ENCODE measurements at places on chromosomes 6 and 20.
A peak's percentile ranks its signal among the peaks of the same experiment; 100 is the strongest.

- DNase-seq = no peak
Measured at GRCh38 chr6:109087661-109088264, 6.9 kb downstream of the SESN1 start.

GRCh38 chr20:35823147-35823546, 51.3 kb downstream of the PHF20 start:
- no peak for DNase-seq

DNA sequence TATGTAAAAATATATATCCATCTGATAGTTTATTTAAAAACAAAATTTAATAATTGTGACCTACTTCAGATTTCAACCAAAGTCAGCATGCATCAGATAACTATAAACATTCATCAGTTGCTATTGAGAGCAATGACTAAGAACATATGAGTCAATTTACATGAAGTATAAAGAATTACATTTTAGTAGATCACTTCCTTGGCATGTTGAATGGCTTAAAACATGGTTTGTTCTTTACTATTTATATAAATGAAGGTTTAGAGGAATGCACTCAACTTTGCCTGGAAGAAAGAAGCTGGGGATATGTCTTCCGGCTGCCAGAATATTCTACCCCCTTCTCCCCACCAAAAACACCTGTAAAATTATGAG, 6.4 kb upstream of the FAM217A start:
- DNase-seq = no peak

DNA sequence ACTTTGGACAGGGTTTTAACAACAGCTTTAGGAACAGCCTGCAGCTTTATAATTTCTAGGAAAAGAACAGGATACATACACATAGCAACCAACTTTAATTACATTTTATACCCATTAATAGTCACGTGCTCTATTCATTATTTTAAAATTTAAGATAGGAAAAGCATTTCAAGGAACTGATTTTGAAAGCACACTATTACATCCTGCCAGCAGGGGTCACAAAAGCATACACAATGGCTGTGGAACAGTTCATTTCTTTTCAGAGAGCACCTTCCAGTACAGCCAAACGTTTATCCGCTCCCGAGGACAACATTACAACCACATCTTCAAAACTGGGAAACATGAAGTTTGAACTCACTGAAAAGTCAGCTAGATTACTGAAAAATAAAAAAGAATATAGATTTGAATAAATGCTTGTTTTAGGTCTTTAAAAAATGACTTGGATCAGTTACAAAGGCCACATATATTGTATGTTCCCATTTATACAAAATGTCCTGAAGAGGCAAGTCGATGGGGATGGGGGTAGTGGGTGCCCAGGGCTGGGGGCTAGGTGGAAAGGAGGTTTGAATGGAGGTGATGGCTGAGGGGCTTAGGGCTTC, 104.6 kb upstream of the EXOC2 start:
- no peak for DNase-seq

GRCh38 chr20:34997131-34997561, 41.5 kb downstream of the MYH7B start:
- no peak for DNase-seq

GRCh38 chr20:23302386-23302785, 48.2 kb upstream of the NXT1 start:
- DNase-seq = no peak

GRCh38 chr6:150279533-150279932, 89.3 kb upstream of the IYD start:
- no peak for DNase-seq

DNA sequence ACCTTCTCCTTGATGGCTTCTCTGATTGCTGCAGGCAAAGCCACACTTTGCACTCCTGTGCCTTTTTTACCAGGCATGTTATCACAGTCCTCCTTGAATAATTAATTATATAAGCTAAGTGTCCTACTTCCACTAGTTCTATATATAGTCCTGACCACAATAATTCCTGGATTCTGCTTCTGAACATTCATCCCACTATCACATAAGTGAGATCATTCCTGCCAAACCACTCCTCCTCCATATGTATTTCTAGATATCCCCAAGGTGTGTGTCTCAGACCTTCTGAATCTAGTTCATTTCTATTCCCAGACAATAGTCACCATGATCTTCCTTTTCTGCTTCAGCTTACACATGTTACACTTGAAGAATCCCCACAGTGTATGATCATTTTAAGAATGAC, 1237.5 kb upstream of the MAP3K7 start:
- no peak for DNase-seq

- DNase-seq = no peak
Measured at GRCh38 chr20:62193079-62194025, 10.5 kb downstream of the MTG2 start.

GRCh38 chr6:97195117-97195516, 87.9 kb downstream of the MMS22L start:
- DNase-seq = no peak

GRCh38 chr6:78908621-78909020, 41.3 kb downstream of the IRAK1BP1 start:
- no peak for DNase-seq

- no peak for DNase-seq
Measured at GRCh38 chr6:76834399-76834798, 628.9 kb downstream of the HTR1B start.

- no peak for DNase-seq
Measured at GRCh38 chr20:5491455-5491854, 174.7 kb upstream of the PROKR2 start.

DNA sequence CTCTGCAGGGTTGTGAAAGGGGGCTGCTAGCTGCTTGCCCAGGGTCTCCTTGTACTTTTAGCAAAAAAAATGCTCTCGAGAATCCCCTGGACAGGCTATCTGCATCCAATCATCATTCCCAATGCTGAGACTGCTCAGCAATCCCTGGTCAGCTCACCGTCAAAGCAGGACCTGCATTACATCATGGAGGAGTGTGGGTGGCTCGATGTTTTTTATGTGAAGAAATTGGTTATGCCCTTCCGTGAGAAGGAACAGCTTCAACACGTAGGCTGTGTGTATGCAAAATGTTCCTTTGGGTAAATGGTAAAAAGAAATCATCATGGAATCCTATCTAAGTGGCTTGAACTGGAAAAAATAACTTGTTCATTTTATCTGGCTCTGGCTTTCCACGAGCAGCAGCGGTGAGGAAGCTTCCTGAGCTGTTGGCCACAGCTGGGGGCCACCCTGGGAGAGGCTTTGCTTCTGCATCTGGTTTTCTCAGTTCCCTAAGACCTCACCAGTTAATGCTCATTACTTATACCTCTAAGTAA, 111.4 kb downstream of the FYN start:
- no peak for DNase-seq

GRCh38 chr20:15498926-15499325, 1074.3 kb downstream of the KIF16B start:
- DNase-seq = no peak

GRCh38 chr6:1917626-1918371, 308.1 kb downstream of the FOXC1 start:
- DNase-seq = peak; percentile 53

DNA sequence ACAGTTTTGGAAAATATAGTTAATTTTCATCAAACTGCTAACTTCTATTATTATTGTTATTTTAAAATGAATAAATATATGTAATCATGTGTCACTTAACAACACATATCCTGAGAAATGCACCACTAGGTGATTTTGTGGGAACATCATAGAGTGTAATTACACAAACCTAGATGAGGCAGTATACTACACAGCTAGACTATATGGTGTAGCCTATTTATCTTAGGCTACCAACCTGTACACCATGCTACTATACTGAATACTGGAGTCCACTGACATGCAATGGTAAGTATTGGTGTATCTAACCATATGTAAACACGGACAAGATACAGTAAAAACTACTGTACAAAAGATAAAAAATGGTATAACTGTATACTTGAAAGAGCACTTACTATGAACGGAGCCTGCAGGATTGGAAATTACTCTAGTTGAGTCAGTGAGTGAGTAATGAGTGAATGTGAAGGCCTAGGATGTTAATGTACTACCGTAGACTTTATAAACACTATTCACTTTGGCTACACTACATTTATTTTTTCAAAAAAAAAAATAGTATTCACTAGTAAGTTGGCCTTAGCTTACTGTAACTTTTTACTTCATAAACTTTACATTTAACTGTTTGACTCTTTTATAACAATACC, 72.4 kb downstream of the ASCC3 start:
- no peak for DNase-seq

- no peak for DNase-seq
Measured at GRCh38 chr6:30836431-30836866, 47.9 kb upstream of the DDR1 start.

DNA sequence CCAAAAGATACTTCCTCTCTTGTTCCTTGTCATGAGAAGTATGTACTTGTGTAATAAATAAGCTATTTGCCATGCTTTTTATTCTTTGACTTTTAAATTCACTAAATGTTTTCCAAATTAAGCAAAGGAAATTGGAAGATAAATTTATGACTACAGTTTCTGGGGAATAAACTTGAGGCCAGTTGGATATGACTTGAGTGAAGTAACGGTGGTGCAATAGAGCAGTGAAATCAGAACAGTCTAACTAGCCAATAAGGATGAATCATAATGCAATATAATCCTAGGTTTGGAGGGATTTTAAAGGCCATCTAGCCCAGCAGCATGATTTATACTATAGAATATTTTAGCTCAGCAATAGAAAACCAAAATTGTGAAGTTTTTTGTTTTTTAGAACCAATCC, 183.8 kb upstream of the TCF21 start:
- no peak for DNase-seq

DNA sequence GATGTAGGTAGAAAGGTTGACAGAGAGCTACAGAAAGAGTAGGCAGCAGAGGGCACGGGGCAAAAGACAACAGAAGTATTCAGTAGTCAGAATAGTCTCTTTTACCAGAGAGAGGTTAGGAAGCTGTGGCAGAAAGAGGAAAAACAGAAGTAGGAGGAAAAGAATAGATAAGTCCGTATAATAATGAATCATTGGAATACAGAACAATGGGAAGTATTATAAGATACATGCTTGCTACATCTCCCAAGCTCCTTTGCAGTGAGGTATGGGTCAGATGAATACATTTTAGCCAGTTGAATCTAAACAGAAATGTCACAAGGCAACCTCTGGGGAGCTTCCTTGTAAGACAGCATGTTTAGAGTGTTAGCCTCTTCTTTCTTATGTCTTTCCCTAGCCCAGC, 570.5 kb upstream of the CITED2 start:
- DNase-seq = no peak

DNA sequence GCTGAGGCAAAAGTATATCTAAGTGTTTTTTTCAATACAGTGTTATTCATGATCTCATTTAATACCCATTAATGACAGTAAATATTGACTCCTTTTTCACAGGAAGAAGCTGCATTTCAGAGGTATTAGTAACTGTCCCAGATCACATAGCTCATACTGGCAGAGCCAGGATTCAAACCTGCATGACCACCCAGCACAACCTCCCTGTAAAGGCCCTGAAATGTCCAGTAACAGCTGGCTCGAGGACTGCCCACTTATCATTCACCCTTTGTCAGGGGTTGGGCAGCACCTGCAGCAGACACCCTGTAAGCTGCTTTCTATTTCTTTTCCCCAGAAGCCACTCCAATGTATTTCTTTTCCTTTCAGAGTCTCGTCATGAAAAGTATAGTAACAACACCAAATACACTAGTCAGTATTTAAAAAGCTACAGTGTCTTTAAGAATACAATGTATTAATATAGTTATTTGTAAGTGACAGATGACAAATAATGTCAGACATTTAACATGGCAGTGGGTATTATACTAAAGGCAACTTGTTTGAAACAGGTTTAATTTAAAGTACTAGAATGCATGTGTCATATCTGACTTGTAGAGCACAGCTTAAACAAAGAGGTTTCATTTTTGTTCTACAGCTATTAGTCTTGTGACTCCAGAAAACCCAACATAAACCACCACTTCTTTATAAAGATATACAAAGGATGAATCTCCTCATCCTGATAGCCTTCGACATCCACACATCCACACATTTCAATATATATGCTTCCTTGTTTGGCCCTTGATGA, 841.6 kb upstream of the GJE1 start:
- DNase-seq = no peak

- no peak for DNase-seq
Measured at GRCh38 chr20:63529861-63530787, 7.1 kb downstream of the PTK6 start.

GRCh38 chr6:101110814-101111213, 229.7 kb upstream of the ASCC3 start:
- no peak for DNase-seq

DNA sequence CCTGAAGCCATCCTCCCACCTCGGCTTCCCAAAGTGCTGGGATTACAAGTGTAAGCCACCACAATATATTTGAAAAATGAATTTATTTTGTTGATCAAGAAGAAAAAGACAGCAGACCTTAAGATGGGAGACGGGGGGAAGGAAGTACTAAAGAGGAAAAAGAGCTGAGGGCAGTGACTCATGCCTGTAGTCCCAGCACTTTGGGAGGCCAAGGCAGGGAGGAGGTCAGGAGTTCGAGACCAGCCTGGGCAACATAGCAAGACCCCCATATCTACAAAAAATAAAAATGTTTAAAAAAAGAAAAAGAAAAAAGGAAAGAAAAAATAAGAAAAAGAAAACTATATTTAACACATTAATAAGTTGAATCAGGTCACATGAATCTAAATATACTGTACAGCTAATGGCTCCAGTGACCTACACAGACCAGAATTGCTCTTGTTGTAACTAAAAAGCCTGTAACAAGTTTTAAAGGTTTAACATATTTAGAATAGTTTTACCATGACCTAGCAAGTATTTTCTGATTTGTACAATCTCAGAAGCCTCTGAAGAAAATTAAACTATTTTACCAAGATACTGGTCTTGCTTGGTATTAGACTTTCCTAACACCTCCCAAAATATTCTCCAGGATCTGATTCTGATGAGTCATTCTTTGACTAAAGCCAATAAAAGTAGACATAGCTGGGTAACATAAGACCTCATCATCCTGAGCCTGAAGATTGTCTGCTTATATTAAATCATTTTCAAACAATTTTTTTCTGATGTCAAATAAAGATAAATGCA, 4.3 kb upstream of the AKIRIN2 start:
- no peak for DNase-seq

GRCh38 chr6:72824833-72825232, 203.0 kb downstream of the KCNQ5 start:
- no peak for DNase-seq

DNA sequence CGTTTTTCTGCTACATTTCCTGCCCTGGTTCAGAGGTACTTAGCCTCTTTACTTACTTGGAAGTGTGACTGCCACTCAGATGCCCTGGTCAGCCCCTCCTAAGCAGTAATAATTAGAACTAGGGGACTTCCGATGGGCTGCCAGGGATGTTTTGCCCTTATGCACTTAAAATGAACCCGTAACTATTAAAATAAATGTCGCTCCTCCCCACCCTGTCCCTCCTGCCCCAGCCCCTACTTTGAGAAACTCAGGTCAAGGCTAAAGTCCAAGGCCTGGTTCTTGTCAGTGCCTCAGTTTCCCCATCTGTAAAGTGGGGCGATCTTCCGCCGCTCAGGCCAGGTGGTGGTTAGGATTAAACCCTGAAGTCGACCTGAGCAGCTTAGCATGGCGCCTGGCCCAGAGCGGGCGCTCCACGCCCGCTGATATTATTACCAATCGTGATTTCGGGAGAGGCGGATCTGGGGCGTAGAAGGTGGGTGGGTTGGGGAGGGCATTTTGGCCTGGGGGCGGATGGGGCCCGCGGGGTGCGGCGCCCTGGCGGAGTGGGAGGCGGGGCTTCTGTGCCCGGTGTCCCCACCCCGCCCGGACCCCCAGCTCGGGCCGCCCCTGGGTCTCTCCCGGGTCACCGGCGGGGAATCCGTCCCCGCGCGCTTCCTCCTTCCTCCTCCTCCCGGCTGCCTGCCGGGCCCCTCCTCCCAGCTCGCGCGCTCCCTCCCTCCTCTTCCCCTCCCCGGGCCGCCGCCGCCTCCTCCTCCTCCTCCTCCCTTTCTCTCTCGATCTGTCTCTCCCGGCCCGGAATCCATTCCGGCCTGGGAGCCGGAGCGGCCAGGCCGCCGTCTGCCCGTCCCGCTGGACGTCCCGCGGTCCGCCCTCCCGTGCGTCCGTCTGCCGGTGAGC, at the start of gene SRC:
Gene SRC, plus strand, starts transcription at position 802 of the 897 bp plus-strand sequence. CDS start 38,014 bp downstream, outside the sequence.
- peak; percentile 37 for DNase-seq

All from stimulated activated effector memory CD8-positive, alpha-beta T cell treated with anti-CD3 and anti-CD28 coated beads, Interleukin-12 subunit alpha, Interleukin-12 subunit beta, amount 100 ng/mL, for 72 hours (primary cell).